T-cell (primary cell): ENCODE measurements at places on chromosomes 2 and 18. TPM values are rescaled to one million over a fixed set of nuclear protein-coding genes. Genes with fewer than 3 reads are reported as not detected.
A peak's percentile ranks its signal among the peaks of the same experiment; 100 is the strongest.

GRCh38 chr18:51479736-51480135 is 282.3 kb upstream of the MEX3C start:
- DNase-seq, result no peak

GRCh38 chr2:139201516-139201915 is 421.3 kb upstream of the NXPH2 start:
- DNase-seq, result no peak

GRCh38 chr2:105861200-105861599 is 116.5 kb downstream of the NCK2 start:
- DNase-seq, result no peak

GRCh38 chr18:12879840-12880540 is 4.0 kb downstream of the PTPN2 start:
- DNase-seq, result no peak

DNA sequence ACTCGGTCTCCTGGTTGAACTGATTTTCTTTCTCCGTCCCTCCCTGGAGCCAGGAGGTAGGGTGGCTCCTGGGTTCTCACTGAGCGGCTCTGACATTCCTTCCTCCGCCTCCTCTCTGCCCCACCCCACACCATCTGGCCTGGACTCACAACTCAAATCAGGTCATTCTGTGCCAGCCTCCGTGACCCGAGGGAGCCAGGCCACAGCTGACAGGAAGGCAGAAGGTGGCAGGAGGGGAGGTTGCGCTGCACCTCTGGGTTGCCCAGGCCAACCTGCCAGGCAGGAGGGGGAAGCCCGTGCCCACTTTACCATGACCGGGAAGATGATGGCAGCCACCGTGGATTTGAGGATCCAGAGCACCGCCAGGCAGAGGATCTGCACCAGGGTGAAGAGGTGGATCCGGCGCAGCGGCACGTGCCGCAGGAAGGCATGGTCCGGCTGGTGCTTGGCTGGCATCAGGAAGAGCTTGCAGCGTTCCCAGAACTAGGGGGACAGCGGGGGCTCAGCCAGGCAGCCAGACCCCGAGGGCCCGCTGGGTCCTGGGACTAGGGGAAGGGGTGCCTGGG is 28.3 kb downstream of the MTHFD2 start:
- DNase-seq, result no peak

GRCh38 chr2:21233194-21233593 is 109.4 kb downstream of the TDRD15 start:
- DNase-seq, result no peak

DNA sequence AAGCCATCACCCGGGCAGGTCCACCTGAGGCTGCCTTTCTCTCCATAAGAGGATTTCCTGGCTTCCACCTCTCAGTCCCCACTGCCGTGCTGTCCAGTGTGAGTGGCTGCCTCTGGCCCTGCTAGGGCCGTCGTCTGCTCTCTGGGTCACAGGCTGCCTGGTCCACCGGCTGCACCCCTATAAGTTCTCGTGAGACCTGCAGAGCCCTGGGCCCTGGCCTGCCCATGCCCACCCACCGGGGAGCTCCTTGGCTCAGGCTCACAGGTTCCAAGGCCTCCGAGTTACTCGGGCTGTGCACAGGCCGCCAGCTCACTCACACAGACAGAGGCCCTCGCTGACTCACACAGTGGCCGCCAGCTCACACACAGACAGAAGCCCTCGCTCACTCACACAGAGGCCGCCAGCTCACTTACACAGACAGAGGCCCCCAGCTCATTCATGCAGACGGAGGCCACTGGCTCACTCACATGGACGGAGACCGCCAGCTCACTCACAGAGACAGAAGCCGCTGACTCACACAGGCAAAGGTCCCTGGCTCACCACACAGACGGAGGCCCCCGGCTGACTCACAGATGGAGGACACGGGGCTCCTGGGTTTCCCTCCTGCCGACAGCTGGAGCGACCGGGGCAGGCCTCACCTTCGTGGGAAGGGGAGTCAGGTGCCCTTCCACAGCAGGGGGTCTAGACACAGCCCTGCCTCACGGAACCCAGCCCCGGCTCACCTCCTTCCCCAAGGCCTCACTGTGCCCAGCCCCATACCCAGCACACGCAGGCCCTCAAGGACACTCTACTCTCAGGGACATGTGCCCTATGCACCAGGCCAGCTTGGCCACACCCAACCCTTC is 334.1 kb upstream of the MYT1L start:
- DNase-seq, result no peak

- DNase-seq, result peak; percentile 6
Observed at GRCh38 chr2:203453858-203454451, 81.1 kb downstream of the RAPH1 start.

GRCh38 chr2:234421-234820 is 29.4 kb downstream of the SH3YL1 start:
- DNase-seq, result no peak

The IL37 gene
- not detected for total RNA-seq

The IL1F10 gene
- not detected for total RNA-seq

The DTNB gene
- 41.6 TPM for total RNA-seq

The ANO7 gene
- 0.53 TPM for total RNA-seq

The TMX3 gene
- total RNA-seq, result 52.3 TPM

The IL1R2 gene
- total RNA-seq, result not detected
